ENCODE measurements at places on chromosomes 16 and 17.

DNA sequence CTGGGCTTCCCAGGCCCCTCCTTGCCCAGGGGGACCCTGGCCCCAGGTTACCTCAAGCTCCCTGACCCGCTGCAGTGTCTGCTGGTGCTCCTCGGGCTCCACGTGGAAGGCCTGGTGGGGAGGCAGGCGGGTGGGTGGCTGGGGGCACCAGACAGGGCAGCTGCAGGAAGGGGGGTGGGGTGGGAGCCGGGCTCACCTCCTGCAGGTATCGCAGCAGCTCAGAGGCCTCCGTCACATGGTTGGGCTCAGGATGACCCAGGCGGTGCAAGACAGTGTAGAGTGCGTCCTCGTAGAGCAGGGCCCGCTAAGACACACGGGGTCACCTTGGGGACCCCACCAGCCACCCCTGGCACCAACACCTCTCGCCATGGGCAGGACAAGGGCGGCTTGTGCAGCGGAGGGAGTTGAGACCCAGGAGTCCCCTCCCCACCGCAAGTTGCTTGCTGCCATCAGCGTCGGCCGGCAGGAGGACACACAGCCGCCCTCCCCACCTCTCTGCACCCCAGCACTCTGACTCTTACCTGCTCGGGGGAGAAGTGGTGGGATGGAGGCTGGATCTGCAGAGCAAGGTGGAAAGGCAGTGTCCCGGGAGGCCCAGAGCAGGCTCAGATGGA lies 1.1 kb downstream of the UNC13D start:
- no peak for DNase-seq

DNA sequence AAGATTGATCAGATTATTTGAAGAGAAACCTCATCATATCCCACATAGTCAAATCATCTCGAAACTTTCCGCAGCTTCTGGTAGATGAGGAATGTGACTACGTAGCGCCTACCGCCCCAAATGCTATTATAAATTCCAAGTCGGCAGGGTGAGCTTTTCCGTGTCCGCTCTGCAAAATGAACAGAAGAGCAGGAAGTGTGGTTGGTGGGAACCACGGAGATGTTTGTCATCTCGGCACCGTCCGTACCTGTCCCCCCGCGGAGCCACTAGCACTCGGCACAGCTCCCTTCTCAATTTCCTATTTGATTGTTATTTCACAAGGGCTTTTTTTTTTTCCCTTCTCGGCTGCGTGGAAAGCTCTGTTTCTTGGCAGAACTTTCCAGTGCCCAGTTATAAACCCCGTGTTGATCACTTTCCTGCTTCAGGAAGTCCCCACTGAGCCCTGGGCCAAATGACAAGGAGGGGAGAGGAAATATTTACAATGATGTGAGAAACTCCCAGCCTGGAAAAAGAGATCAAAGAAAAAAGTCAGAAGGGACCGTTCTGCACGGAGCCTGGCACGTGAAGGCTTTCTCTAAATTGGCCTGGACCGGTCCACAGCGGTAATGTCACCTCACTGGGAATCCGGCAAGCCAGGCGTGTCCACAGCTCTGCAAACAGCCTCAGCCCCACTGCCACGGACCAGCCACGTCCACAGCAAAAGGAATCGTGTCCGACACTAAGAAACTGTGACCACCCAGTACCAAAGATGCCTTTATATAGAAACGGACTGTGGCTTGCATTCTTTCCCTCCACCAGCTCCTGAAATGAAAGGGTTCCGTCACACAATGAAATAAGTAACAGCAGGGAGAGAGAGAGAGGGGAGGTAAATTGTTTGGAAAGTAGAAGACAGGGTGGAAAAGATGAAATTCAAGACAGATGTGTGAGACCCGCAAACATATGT lies 65.0 kb downstream of the MRM3 start:
- DNase-seq, result no peak

- DNase-seq, result no peak
Observed at GRCh38 chr16:27700304-27700995, 150.5 kb downstream of the KATNIP start.

DNA sequence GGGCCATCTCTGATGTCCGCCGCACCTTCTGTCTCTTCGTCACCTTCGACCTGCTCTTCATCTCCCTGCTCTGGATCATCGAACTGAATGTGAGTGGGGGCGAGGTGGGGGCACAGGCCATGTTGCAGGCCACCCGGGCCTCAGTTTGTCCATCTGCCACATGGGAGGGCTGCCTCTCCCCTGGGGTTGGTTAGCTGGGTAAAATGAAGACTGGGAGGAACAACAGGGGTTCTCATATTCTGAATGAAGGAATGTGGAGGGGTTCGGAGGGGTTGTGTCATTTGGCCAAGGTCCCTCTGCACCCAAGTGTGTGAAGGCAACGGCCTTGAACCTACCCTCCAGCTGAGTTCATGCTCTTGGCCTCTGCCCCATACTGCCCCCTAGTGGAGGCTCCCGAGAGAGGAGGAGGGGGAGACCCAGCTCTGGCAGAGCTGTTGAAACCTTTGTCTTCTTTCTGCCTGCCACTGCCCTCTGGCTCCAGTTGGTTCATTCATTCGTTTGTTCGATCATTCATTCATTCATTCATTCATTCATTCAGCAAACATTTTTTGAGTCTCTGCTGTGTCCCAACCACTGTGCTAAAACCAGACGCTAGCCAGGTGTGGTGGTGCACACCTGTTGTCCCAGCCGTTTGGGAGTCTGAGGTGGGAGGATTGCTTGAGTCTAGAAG lies 11.4 kb upstream of the TCAP start:
- peak; percentile 92 for DNase-seq

DNA sequence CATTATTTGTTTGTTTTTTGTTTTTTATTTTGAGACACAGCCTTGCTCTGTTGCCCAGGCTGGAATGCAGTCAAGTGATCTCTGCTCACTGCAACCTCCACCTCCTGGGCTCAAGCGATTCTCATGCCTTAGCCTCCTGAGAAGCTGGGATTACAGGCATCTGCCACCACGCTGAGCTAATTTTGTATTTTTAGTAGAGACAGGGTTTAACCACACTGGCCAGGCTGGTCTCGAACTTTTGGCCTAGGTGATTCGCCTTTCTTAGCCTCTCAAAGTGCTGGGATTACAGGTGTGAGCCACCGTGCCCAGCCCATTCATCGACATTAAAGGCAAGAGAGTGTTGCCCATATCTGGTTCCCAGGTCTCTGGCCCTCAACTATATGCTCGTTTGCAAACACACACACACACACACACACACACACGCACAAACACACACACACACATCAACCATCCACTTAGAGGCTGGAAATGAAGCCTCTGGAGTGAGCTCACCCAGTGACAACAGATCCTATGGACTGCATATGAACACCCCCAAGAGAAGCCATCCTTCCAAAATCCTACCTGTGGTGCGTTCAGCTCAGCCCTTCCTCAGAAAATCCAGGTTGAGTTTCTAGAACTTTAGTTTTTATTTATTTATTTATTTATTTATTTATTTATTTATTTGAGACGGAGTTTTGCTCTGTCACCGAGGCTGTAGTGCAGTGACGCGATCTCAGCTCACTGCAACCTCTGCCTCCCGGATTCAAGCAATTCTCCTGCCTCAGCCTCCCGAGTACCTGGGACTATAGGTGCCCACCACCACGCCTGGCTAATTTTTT lies 12.3 kb upstream of the SEPHS2 start:
- no peak for DNase-seq

GRCh38 chr16:84087466-84088151 lies 29.1 kb downstream of the MBTPS1 start:
- no peak for DNase-seq

DNA sequence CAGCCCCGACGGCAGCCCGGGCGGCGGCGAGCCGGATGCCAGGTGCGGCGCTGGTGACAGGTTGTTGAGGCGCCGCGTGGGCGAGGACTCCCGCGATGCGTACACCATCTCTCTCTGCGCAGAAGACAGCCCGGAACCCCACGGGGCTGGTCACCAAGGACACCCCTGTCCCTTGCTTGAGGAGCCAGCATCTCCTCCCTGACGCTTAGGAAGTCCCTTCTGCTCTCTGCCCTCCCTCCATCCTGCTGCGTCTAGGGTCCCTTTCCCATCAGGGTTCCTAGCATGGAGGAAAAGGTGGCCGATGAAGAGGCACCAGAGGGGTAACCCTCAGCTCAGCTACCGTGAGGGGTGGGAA lies 43.6 kb downstream of the SRCIN1 start:
- no peak for DNase-seq

DNA sequence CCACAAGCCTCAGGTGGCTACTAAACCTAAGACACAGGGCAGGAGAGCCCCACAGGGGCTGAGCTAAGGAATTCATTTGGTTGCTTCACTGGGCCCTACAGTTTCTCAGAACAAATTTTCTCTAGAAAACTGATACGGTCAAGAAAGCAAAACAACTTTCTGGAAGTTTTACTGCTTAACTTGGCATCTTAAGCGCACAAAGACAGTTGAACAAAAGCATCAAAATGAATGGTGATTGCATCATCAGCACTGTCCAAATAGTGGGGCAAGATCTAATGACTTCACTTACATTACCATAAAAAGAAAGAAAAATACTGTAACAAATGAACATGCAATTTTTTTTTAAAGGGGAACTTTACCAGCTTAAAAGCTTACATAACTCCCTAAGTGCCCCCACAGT lies 47.6 kb downstream of the XPO6 start:
- DNase-seq, result no peak

DNA sequence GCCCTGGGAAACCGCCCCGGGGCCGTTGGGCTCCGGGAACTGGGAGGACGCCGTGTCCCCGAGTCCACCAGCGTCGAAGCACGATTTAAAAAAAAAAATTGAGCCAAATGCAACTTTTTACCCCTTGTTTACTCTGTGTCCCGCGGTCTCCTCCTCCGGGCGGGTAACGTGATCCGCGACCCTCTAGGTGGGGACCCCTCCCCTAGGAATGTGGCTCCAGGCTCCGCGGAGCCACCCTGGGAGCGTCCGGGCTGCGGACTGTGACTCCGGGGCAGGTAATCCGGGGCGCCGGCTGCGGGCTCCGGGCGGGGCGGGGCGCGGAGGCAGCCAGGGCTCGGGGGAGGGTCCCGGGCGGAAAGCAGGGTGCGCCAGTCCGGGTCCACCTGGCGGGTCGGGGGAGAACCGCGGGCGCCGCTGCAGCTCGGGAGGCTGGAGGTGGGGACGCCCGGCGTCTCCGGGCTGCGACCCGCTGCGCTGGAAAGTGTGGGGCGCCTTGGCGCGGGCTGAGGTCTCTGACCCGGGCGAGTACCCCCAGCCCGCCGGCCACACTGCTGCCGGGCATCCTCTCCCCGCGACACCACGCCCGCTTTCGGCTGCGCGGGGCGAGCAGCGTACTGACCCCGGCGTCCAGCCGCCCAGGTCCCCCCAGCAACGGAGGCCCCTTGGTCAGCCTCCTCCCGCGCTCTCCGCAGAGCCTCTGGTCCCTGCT lies 852 bp upstream of the HELZ start:
- DNase-seq, result peak; percentile 82

- DNase-seq, result peak; percentile 37
Observed at GRCh38 chr16:30722443-30722842, 23.5 kb downstream of the SRCAP start.

DNA sequence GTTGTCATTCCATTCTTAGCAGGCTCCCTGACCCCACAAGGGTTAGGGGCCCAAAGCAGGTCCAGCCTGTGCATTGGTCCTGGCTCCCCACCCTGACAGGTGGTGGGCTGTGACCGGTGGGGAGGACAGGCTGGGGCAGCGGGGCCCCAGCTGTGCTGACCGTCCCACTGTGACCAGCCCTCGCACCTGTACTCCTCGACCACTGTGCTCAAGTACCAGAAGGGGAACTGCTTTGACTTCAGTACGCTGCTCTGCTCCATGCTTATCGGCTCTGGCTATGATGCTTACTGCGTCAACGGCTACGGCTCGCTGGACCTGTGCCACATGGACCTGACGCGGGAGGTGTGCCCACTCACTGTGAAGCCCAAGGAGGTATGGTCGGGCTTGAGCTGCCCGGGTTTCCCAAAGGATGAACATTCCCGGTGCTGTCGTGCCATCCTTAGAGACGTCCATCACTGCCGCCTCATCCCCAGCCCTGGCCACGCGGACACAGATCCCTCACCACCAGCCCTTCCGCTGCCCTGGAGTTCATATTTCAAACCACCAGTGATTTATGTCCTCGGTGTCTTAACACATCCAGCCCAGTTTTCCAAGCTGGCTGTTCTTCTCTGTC lies 7.3 kb downstream of the DRC7 start:
- DNase-seq, result peak; percentile 2

GRCh38 chr17:8557176-8557806 lies 73.2 kb downstream of the MYH10 start:
- DNase-seq, result no peak

GRCh38 chr16:11685844-11686618 lies 17.8 kb downstream of the SNN start:
- DNase-seq, result no peak

- DNase-seq, result peak; percentile 98
Observed at GRCh38 chr16:49491771-49492761, 118.5 kb downstream of the C16orf78 start.

- DNase-seq, result no peak
Observed at GRCh38 chr17:41678907-41679739, 9.6 kb upstream of the EIF1 start.

DNA sequence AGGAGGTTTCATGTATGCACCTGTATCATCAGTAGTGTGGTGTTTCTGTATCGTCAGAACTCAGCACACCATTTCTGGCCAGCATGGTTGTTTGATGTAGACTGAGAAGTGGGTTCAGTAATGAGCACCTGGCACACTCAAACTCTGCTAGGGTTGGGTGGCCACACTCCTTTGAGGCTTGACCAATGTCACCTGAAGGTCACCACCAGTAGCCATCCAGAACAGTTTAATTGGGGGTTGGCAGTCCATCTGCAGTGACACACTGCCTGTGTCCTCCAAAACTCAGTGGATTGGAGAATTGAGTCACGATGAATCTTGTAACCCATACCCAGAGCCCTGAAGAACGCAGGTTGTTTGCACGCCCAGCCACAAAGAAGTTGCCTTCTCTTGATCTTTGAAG lies 86.8 kb upstream of the HSBP1 start:
- DNase-seq, result no peak
